Caki2 (cell line): ENCODE measurements at places on chromosomes 7 and 10. TPM values are rescaled to one million over a fixed set of nuclear protein-coding genes. Genes with fewer than 3 reads are reported as not detected.

The IQUB gene
- 0.10 TPM in 1 of 2 replicates, not detected in the other for total RNA-seq

The HSPA12A gene
- total RNA-seq: 18.1 and 23.4 TPM in 2 replicates

The TRIM73 gene
- 2.4 and 2.5 TPM in 2 replicates for total RNA-seq

The ZNF487 gene
- 6.0 and 7.1 TPM in 2 replicates for total RNA-seq

The COL28A1 gene
- 0.17 and 0.84 TPM in 2 replicates for total RNA-seq

The PTF1A gene
- total RNA-seq: not detected in 2 replicates
